ENCODE measurements at places on chromosomes 7 and 10.

GRCh38 chr7:26307226-26307625 lies 15.6 kb downstream of the SNX10 start:
- no peak for DNase-seq

DNA sequence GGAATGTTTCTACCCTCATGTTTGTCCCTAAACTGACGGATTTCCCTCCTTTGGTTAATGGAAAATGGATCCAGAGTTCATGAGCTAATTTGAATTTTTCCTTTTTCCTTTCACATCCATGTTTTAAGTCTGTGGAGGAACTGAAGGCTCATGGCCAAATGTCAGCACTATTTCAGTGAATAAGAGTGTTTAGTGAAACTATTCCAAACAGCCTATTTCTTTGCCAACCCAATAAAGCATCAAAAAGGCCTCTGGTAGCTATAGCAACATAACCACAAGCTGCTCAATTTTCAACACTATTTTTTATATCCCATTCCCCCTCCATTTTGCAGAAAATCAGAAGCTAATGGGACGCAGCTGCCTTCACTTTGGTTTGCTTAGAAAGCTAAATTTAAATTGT lies 1454.1 kb downstream of the GATA3 start:
- DNase-seq: no peak

DNA sequence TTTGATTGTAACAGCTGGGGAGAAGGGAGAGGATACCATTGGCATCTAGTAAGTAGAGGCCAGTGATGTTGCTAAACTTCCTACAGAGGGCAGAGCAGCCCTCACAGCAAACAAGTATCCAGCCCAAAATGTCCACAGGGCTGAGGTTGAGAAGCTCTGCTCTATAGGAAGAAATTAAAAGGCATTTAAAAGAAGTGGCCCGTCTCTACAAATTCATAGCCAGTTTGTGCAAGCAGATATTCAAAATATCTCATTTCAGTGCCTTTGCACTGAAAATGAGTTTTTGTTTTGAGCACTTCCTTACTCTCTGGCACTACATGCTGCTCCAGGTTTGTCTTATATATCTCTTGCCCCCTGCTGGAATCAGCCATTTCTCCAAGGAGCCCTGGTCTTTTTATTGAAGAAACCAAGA lies 330.0 kb downstream of the BBS9 start:
- no peak for DNase-seq

DNA sequence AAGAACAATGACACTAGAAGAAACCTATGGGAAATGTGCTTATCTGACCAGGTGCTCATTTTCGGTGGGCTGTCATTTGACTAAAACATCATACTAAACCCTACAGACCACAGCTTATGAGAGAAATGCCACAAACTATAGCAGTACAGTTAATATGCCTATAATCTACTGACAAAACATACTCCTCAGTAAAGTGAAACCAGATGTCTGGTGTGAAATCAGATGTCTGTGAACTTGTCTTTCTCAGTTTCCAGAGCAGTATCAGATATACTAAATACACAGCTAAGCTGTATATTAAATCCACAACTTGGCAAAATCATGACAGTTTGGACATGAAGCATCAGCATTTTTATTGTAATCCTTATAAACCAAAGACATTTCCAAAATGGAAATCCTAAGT lies 3.3 kb downstream of the IMMP2L start:
- no peak for DNase-seq

DNA sequence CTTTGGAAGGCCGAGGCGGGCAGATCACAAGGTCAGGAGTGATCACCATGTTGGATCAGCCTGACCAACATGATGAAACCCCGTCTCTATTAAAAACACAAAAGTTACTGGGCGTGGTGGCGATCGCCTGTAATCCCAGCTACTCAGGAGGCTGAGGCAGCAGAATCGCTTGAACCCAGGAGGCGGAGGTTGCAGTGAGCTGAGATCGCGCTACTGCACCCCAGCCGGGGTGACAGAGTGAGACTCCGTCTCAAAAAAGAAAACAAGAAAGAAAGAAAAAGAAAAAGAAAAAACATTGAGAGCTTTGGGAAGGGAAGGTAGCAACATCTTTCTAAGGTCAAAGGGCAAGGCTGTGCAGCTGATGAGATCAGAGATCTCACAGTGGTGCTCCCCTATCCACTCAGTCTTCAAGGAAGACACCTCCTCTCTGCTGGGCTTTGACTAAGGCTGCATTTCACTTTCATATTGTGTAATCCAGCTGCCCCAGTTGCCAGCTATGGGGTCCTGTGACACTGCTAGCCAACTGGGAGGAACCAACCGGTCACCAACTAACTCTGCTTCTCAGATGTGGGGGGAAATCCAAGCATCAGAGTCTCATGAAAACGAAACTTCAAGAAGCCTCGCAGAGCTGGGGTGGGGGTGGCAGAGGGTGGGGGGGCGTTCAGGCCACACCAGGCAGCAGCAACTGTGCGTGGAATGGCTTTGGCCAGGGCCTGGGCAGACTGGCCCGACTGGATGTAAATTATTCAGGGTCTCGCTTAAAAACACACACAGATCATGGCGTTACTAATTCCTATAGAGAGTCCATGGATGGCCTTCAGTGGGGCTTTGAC lies 1.5 kb downstream of the IL15RA start:
- DNase-seq: no peak

- DNase-seq: no peak
Measured at GRCh38 chr7:128030654-128031611, at the start of gene LRRC4. Gene LRRC4 (minus strand): TSS chr7:128031437. CDS start chr7:128030640, 797 bp downstream.

- no peak for DNase-seq
Measured at GRCh38 chr7:134034652-134035051, 92.5 kb upstream of the LRGUK start.

GRCh38 chr7:150955519-150956394 lies 22.4 kb downstream of the KCNH2 start:
- DNase-seq: no peak

- no peak for DNase-seq
Measured at GRCh38 chr10:101464599-101464998, 110.6 kb downstream of the BTRC start.

GRCh38 chr10:102923601-102924000 lies 5.5 kb downstream of the CNNM2 start:
- no peak for DNase-seq

DNA sequence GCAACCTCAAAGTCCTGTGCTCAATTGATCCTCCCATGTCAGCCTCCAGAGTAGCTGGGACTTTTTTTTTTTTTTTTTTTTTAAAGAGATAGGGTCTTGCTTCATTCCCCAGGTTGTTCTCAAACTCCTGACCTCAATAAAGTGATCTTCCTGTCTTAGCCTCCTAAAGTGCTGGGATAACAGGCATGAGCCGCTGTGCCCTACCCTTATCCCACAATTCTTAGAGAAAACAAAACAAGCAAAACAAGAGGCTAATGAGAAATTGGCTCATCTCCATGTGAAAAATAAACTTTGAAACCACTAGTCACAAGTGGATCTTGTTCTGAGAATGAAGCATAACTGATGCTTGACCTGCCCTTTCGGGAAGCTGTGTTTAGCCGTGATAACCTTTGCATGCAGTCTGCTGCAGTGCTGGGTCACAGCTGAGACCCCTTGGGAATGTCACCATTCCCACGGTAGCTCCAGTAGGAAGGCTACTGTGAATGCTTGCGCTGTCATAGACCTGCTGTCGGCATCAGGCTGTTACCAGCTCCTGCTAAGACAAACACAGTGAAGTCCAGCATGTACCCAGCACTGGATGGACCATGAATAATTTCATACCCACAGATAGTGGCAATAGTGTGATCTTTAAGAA lies 290.7 kb upstream of the KIAA1217 start:
- no peak for DNase-seq

GRCh38 chr10:30999070-30999712 lies 32.5 kb downstream of the ZNF438 start:
- DNase-seq: no peak

DNA sequence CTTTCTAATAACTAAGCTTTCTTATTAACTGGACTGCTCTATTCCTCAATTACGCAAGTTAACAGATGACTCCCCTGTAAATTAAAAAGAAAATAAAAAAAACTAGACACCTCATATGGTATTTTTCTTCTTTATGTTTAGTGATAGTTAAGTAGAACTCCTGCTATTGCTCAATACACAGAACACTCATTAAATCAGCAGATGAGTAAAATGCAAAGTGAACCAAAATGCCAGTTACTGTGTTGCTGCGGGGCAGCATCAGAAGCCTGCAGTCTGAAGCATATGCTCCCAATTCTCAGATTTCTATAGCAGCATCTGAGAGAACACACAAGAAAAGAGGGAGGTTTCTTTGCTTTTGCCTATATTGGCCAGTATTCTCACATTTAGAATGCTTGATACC lies 28.4 kb downstream of the CDK6 start:
- no peak for DNase-seq

- no peak for DNase-seq
Measured at GRCh38 chr10:13491747-13492360, 37.0 kb downstream of the BEND7 start.
